ENCODE measurements at places on chromosomes 11 and 22.

GRCh38 chr11:92424281-92424680 lies 199.7 kb downstream of the FAT3 start:
- no peak for DNase-seq

DNA sequence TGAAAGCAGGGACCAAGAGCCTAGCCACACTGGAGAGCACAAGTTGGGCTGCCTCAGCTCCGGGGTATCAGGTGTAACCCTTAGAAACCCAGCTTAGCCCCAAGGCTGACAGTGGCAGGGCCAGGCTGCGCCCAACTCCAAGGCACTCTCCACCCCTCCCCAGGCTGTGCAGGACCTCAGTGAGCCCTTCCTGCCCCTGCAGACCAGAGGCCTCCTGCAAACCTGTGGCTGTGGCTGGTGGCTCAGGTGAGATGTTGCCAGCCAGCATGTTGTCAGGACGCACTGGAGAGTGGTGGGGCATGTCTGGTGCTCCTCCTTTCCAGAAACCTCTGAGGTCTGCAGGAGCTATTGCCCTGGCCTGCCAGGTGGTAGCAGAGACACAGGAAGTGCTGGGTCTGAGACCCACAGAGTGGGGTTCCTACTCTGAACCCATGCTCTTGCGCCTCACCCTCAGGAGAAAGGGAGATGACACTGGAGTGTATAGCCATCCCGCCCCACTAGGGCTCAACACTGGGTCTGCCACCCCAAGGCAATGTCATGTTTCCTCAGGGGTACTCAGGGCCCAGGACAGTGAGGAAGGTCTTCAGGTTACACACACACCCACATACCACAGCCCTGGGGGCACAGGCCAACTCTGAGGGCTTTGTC lies 2.4 kb upstream of the SCARF2 start:
- DNase-seq = no peak

- DNase-seq = no peak
These were observed 172.0 kb upstream of the CADM1 start for GRCh38 chr11:115676206-115676605.

DNA sequence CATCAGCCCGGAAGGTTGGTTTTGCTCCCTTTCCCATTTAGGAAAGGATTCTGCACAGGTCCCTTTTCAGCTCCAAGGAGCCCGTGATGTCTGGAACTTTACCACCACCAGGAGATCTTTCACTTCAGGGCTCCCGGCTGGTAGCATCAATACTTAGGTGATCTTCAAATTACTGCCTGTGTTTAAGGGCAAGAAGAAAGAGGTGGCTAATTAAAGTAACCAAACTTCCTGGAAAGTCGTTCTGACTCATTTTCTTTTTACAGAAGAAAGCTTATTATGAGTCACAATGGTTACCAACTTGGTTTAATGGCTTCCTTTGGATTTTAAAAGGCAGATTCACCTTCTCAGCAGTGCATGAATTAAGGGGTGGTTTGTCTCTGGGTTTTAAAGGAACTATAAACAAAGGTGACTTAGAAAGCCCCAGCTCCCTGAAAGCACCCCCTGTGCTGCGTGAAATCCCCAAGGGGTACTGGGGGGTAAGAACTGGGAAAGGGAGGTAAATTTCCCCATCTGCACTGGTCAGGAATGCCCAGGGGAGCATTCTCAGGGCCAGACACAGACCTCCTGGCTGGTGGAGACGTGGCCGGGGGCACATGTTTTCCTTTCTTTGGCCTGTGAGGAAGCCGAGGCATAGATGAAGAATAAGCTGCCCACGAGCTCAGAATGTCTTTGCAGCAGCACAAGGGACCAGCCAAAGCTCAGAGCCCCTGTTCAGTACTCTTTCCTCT lies 8.8 kb downstream of the POU2F3 start:
- no peak for DNase-seq

- DNase-seq = no peak
These were observed 31.0 kb downstream of the TMPRSS5 start for GRCh38 chr11:113675003-113675561.

DNA sequence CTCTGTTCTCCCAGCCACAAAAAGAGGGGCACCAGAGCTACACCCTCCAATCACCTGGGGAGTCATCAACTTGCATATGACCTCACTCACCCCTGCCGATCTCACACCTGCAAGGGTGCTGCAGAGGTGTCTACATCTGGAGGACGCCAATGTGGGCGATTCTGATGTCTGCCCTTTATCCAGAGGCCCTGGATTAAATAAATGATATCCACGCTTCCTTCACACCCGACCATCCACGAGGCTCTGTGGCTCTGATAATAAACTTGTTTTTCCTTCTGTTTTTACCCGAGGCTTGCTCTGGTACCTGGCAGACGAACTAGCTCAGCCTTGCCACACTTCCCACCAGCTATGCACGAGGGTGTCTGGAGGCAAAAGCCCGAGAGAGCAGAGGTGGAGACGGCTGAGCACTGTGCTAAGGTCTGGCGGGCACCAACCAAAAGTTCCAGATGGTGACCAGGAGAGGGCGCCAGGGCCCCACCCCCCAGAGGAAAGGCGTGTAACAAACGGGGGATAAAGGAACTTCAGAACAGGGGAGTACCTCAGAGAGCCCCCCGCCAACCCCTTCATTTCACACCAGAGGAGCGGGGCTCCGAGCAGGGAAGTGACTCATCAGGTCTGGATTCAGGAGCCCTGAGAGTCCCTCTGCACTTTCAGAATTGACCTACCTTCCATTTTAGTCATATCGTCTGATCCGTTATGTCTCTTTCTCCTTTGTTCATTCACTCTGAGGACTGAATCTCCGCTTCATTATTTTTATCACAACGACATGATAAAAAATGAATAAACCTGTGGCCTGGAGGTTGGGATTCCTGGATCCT lies 13.5 kb downstream of the SCN3B start:
- peak; percentile 57 for DNase-seq

DNA sequence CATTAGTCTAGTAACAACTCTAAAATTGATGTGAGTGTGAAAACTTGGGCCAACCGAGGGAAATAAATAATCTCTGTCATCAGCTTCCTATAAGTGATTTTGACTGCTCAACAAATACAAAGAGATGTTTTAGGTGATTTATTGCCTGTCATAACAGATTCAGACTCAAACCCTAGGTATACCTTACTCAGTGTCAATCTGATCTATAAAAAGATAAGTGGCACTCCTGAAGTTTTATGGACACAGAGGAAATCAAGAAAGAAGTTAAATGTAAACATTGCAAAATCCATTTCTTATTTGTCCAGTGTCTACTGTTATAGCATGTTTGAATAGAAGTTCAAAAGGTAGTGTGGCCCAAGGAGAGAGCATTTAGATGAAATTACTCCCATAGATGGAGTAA lies 30.4 kb upstream of the TYR start:
- no peak for DNase-seq

GRCh38 chr22:19442166-19442565 lies 5.3 kb downstream of the C22orf39 start:
- no peak for DNase-seq

DNA sequence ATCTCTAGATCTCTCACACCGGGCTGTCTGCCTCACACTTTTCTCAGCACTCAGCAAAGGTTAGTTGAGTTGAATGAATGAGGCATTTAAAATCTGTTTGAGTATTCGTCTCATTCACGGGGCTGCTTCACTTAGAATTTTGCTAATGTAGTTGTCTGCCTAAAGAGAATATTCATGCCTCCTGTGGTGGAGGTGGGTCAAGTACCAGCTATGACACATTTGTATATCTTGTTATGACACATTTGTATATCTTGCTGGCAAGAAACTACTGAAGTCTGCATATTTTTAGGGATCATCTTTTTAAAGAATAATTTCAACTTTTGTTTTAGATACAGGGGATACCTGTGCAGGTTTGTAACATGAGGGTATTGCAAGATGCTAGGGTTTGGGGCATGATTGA lies 43.1 kb downstream of the LDLRAD3 start:
- DNase-seq = no peak

DNA sequence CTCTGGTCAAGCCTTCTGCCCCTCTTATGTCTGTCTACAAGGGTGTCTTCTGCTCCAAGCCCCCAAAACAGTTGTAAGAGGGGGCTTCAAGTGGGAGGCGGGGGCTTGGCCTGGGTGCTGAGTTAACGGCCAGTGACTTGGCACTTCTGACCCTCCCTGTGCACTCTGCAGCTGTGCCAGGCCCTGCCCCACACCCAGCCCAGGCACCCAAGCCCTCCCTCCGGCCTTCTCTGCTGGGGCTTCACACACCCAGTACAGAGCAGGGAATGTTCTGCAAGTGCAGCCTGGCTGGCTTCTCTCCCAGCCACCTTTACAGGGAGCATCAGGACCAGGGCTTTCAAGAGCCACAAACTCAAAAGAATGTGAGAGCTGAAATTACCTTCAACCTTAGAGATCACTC lies 3.8 kb downstream of the TMEM121B start:
- DNase-seq = no peak

- peak; percentile 35 for DNase-seq
These were observed 39.7 kb downstream of the ME3 start for GRCh38 chr11:86632499-86633269.

DNA sequence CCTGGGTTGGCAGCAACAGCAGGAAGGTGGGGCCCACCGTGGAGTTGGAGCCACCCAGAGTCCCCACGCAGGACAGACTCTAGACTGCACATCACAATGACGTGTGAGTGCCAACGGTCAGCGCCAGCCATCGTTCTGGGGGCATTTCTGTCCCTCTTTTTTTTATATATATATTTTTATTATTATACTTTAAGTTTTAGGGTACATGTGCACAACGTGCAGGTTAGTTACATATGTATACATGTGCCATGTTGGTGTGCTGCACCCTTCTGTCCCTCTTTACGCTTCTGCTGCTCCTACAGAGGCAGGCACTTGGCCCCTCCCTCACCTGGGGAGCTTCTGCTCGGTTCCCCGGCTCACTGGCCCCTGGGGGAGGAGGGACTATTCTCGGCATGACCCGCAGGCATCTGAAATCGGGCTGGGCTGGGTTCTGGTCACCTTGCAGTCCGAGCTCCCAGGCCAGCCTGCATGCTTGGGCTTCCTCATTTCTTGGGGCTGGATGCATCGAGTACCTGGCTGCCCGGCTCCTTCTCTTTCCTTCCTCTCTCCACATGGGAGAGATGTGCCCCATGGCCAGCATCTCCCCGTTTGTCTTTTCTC lies 787.4 kb downstream of the TBC1D22A start:
- DNase-seq = no peak

DNA sequence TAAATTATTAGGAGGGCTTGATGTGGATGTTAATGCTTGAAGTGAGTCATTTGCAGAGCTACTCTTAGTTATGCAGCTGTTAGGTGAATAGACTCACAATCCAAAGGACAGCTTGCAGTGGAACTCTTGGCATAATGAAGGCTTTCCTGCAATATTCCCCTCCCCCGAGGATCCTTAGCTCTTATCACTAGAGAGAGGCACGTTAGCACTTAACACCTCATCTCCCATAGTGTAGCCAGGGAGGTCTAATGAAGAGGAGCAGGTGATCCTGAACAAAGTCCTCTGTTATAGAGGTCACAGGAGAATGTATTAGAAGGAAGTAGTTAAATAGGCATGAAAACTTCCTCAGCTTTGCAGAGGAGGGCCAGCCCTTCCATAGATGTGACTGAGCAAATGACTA lies 919.2 kb upstream of the FAT3 start:
- no peak for DNase-seq

GRCh38 chr11:1349327-1350041 lies 40.1 kb upstream of the TOLLIP start:
- no peak for DNase-seq

DNA sequence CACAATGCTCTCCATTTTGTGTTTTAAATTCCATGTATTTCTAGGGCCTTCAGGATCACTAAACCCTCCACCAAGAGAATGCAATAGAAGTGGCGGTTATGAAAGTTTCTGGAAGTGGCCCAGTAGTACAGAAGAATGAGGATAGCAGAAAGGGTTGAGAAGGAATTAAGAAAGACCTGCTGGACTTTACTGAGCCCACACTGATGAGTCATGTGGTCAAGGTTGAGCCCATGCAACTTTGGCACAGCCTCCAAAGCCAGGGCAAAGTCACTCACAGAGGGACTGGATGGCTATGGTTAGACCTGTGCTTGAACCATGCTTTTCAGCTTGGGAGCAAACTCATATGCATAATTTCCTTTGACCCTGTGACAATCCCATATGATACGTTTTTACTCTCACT lies 102.9 kb upstream of the PLET1 start:
- DNase-seq = no peak

DNA sequence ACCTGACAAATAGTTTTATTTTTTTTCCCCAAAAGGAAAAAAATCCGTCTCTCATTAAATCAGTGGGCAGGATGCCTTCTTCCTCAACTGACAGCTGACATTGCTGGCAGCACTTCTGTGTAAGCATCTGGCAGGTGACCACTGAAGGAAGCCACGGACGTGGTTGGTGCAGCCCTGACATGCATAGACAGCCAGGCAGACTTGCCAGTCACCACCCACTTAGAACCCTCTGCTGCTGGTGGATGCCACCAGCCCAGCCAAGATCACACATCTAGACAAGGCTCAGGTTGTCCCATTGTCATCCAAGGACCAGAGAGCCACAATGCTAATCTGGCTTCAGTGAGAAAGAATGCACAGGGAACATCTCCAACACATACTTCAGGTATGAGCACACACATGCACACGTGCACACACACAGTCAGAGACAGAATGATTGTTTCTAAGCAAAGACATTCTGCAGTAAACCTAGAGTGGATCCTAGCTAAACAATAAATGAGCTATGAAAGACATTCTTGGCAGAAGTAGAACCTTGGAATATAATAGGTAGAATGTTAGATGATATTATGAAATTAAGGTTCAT lies 49.8 kb upstream of the BMAL1 start:
- DNase-seq = no peak

DNA sequence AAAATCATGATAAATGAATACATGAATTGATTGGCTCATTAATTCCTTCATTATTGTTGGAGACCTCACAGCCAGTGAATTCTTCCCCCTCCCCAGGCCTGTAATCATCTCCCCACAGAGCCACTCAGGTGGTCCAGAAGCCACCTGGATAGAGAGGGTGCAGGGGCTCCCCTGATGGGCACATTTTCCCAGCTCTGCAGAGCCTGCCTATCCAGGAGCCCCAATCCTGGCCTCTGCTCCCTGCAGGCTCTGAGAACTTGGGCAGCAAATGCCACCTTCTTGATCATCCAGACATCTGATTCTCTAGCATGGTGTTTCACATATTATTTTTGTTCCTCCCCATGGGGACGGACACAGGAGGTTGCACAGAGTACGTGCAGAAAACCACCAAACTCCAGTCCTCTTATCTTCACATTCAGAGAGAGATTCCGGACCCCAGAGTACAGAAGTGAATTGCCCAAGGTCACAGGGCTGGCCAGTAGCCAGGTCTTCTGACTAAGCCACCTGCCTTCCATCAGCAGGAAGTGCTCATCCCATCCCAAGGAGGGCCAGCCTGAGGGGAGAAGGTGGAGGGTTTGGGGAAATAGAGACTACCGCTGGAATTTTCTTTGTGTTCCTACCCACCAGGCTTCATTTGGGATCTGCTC lies 348.0 kb downstream of the BUD13 start:
- DNase-seq = no peak

- no peak for DNase-seq
These were observed 17.4 kb downstream of the ARHGAP1 start for GRCh38 chr11:46682773-46683752.

DNA sequence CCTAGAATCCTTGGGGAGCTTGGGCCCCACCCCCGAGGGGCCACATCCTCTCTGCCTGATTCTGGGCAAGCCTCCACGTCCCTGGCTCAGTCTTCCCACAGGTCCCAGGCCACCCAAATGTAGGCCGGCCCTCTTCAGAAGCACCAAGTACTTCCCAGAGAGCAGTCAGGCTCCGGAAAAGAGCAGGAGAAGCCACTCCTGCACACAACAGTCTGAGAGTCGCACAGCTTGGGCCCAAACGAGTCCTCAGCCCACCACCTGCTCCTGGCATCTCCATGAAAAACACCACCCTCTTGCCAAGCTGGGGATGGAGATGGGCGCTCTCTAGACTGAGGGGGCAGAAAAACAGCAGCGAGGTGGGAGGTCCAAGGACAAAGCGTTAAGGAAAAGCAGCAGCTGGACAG lies 15.4 kb downstream of the EHD1 start:
- DNase-seq = no peak

Data from activated CD4-positive, CD25-positive, alpha-beta regulatory T cell treated with anti-CD3 and anti-CD28 coated beads, Interleukin-2, amount 50 U/mL, for 72 hours (primary cell).